ENCODE measurements at places on chromosomes 7 and 10.

- DNase-seq: no peak
Measured at GRCh38 chr10:30368065-30368718, 19.1 kb upstream of the MTPAP start.

GRCh38 chr7:11748884-11749283 is 83.1 kb downstream of the THSD7A start:
- DNase-seq: no peak

DNA sequence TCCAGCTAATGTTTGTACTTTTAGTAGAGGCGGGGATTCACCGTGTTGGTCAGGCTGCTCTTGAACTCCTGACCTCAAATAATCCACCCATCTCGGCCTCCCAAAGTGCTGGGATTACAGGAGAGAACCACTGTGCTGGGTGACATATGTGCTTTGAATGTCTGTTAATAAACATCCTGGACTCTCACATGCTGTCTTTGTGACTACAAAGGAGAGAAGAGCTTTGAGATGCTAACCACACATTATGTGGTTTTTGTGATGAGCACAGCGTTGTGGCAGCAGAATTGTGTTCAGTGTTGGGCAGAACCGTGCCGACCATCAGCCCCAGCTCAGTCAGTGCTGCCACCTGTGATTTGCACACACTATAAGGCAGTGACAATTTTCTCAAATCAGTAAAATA is 500.1 kb upstream of the KLF6 start:
- DNase-seq: no peak

DNA sequence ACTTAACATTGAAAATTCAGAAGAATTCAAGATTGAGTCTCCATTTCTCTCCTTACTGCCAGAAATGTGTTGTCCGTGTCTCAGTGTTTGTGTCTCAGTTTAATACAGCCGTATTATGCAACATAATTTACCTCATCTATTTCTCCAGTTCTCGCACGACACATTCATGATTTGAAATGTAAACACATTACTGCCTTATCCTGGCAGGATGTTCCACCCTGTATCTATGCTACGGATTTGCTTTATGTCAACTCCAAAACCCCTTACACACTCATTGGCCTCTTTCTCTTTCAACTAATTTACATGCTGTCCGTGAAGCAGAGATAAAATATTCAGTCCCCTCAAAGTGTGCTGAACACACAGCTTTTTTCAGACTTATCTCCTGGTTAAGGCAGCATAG is 653.7 kb upstream of the SEMA3D start:
- DNase-seq: no peak

DNA sequence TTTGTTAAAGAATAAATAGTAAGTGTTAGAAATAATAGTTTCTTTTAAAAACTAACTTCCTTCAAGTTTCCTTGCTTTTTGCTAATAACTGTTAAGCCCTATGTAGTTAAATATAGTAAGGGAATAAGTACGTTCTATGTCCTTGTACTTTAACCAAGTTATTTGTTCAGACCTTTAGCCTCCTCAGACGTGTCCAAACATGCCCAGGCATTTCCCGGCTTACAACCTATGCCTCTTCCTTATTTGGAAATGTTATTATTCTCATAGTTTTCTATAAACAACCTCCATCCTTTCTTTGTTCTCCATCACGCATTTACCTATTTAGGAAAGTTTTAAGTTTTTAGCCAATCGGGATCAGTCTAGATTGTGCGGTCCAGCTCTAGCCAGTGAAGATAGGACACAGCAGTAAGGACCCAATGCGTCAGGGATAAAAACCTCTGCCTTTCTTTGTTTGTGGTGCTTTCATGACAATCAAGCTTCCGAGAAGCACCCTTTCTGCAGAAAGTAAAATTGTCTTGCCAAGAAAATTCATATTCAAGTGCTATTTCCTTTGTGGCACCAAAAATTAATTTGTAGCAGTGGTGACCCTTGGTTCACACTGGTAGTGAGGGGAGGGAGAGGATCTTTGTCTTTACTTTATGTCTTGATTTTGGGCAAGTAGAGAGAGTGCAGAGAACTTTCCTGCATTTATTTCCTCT is 851.3 kb upstream of the POM121L12 start:
- no peak for DNase-seq

DNA sequence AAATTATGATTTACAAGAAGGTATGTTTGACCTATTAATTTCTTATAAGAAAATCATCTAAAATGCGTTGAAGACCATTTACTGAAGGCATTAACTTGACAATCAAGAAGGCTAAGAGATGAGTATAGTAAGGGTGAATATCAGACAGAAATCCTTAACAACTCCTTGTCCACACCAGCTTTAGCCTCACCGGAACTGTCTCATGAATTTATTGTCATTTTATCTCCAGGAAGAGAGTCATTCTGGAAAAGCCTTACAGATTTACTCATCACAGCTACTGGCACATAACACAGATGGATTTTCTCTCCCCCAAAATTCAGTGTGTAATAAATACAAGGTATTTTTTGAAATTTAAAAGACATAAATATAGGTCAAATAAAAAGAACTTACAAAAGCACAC is 129.4 kb upstream of the LSM8 start:
- DNase-seq: no peak

DNA sequence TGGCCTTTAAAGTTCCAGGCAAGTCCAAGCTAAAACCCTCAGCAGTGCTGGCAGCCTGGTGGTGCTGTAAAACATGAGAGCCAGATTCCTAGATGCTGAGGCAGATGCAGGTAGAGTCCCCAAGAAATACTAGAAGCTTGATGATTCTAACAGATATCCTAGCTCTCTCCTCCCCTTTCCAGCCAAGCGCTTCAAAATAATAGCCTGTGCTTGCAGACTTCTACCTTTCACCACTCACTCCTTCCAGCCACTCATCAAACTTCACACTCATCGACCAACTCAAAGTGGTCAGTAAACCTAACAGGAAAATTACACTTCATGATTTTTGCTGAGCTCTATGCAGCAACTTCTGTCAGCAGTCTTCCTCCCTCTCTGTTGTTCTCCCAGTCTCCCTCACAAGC is 50.2 kb downstream of the LMBR1 start:
- DNase-seq: no peak

DNA sequence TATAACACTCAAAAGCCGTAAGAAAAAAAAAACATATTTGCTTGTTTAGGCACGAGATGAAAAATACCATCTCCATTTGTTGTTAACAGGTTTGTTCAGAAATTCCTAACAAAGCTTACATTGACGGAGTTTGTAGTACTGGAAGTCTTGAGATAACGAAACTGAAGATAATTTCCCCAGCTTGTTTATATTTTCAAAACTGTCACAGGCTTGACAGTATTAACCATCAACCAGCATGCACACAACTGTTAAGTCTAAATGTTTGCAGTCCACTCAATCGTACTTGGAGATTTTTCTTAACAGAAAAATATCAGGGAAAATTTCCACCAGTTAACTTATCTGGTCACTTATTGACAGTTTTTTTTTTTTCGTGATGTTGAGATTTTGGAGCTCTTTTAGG is 68.5 kb downstream of the ITGA8 start:
- no peak for DNase-seq

- DNase-seq: no peak
Measured at GRCh38 chr7:5586279-5586962, 162.8 kb upstream of the TNRC18 start.

DNA sequence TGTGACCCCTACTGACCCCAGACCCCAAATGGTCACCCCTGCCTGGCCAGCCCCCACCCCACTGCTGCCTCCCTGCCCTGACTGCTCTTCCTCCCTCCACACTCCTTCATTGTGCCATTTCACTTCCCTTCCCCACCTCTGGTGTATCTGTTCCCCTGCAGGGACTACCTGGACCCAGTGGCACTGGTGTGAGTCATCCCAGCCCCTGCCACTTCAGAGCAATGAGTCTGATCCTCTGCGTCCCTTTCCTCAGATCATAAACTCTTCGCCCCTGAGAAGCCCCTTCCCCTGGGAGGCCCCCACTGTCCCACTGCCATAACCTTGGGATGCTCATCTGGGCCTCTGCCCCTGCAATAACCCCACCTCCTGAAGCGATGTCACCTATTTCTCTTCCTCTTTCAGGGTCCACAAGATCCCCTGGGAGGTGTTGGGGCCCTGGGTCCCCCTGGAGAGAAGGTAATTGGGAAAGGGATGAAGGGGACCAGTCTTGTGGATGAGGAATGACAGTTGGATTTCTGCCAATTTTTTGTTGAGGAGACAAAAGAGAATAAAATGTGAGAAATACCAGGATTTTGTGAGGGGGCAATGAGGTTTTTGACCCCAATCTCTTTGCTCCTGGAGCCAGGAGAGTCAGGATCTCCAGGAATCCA is 19.1 kb upstream of the VOPP1 start:
- no peak for DNase-seq

GRCh38 chr7:41047789-41048191 is 655.1 kb downstream of the INHBA start:
- DNase-seq: no peak

DNA sequence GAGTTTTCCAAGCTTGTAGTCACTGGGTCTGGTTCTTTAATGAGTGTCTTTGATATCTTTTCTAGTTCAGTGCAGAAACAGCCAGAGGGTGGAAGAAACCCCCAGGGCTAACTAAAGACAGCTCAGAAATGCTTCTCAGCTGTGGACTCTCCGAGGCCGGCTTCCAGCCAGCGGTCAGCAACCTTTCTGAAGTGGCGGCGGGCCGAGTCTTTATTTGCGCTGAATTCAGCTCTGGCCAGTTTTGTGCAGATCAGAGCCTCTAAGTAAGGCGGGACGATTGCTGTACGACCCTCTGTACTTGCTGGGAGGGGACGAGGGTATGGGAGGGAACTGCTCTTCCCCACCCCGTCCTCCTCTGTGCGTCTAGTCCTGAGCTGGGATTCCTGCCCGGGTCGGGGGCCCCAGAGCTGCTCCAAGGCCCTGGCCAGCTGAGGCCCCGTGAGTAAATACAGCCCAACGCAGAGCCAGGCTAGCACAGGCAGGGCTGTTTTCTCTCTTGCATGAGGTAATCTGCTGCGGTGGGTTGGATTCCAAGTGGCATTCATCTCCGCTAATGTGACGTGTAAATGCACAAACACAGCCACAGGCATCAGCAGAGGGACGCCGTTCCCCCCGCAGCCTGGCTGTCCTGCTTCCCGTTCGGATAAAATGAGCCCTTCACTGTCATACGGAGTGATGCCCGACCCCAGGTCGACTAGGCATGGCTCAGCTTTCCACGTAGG is 159.8 kb downstream of the PIP4K2A start:
- no peak for DNase-seq

GRCh38 chr7:98265841-98266271 is 13.8 kb upstream of the TECPR1 start:
- no peak for DNase-seq
